Activated B cell treated with CpG ODN at 0.5 μM for 24 hours (primary cell): ENCODE measurements at places on chromosomes 1 and 21. TPM values are rescaled to one million over a fixed set of nuclear protein-coding genes. Genes with fewer than 3 reads are reported as not detected.

Gene ASAP3
- total RNA-seq: 1.9 and 3.1 TPM in 2 replicates

Gene HPCAL4
- not detected in 2 replicates for total RNA-seq

Gene WDR4
- 56.7 and 60.5 TPM in 2 replicates for total RNA-seq

Gene CYP4Z1
- not detected in 2 replicates for total RNA-seq

Gene CLCA4
- not detected in 2 replicates for total RNA-seq

Gene OR10X1
- total RNA-seq: not detected in 2 replicates

Gene FAM3B
- total RNA-seq: not detected in 2 replicates

Gene TRIM67
- not detected in 2 replicates for total RNA-seq

Gene ID3
- 195 and 205 TPM in 2 replicates for total RNA-seq

Gene NR5A2
- total RNA-seq: 0.05 and 0.07 TPM in 2 replicates

Gene NT5C1A
- not detected in 2 replicates for total RNA-seq

Gene MAPKAPK2
- total RNA-seq: 71.2 and 72.1 TPM in 2 replicates

Gene C1orf141
- total RNA-seq: not detected in 2 replicates

Gene LCE6A
- not detected in 2 replicates for total RNA-seq

Gene NGF
- total RNA-seq: not detected in 2 replicates

Gene SAMD11
- total RNA-seq: not detected in 2 replicates

Gene AZIN2
- total RNA-seq: 0.82 and 0.93 TPM in 2 replicates

Gene ITLN2
- total RNA-seq: not detected in 2 replicates

Gene DRAXIN
- total RNA-seq: 0.17 and 0.18 TPM in 2 replicates

Gene LRRC38
- total RNA-seq: not detected in 2 replicates

Gene PRRX1
- not detected in 2 replicates for total RNA-seq

Gene INSRR
- not detected in 2 replicates for total RNA-seq

Gene POU3F1
- total RNA-seq: 6.1 and 6.2 TPM in 2 replicates

Gene NCF2
- total RNA-seq: 101 TPM in 2 replicates

Gene LIN9
- total RNA-seq: 3.5 and 4.5 TPM in 2 replicates

Gene MRPL20
- total RNA-seq: 134 and 136 TPM in 2 replicates

Gene ACTL8
- total RNA-seq: not detected in 2 replicates

Gene CFAP141
- not detected in 2 replicates for total RNA-seq

Gene FCRL6
- not detected in 2 replicates for total RNA-seq

Gene PLA2G2F
- not detected in 2 replicates for total RNA-seq

Gene TAS1R1
- not detected in 2 replicates for total RNA-seq

Gene OXCT2
- total RNA-seq: 1.2 TPM in 2 replicates

Gene PDC
- total RNA-seq: not detected in 2 replicates

Gene PANK4
- total RNA-seq: 43.1 and 54.0 TPM in 2 replicates

Gene EPS8L3
- total RNA-seq: not detected in 2 replicates

Gene CLDN14
- 0.58 and 0.64 TPM in 2 replicates for total RNA-seq

Gene NFASC
- total RNA-seq: 0.07 TPM in 1 of 2 replicates, not detected in the other

Gene TDRKH
- 15.1 and 15.6 TPM in 2 replicates for total RNA-seq

Gene RAB7B
- not detected in 2 replicates for total RNA-seq

Gene CRP
- total RNA-seq: not detected in 2 replicates

Gene SH3D21
- total RNA-seq: 9.9 and 11.5 TPM in 2 replicates

Gene NMNAT2
- total RNA-seq: not detected in 2 replicates

Gene NTNG1
- total RNA-seq: 5.7 and 5.8 TPM in 2 replicates

Gene TRIM46
- 1.2 and 1.9 TPM in 2 replicates for total RNA-seq

Gene HOOK1
- 9.9 and 11.5 TPM in 2 replicates for total RNA-seq

Gene CLCA1
- total RNA-seq: not detected in 2 replicates

Gene E2F2
- total RNA-seq: 2.4 and 3.4 TPM in 2 replicates

Gene EPS15
- total RNA-seq: 150 and 151 TPM in 2 replicates

Gene PEX11B
- total RNA-seq: 42.7 and 47.7 TPM in 2 replicates

Gene PRDM16
- total RNA-seq: not detected in 2 replicates
